ENCODE measurements at places on chromosomes 4 and X.
A peak's percentile ranks its signal among the peaks of the same experiment; 100 is the strongest.

- DNase-seq, result no peak
These were observed 447.0 kb upstream of the GALNT7 start for GRCh38 chr4:172721659-172722058.

DNA sequence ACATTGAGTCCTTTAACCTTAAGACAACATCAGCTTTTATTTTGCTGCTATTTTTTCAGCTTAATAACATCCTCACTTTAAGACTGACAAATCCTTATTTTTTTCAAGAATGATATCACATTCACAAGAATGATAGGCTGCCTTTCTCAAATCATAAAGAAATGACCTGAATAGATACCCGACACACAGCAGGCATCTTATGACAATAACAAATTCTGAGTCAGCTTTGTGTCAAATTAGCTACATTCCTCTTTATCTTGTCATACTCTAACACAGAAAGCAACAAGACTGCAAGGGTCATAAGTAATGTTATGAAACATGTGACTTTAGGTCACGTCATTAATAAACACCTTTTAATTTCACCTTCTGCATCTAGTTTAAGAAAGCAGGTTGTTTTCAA, 2387.6 kb downstream of the PCDH7 start:
- DNase-seq, result peak; percentile 36

DNA sequence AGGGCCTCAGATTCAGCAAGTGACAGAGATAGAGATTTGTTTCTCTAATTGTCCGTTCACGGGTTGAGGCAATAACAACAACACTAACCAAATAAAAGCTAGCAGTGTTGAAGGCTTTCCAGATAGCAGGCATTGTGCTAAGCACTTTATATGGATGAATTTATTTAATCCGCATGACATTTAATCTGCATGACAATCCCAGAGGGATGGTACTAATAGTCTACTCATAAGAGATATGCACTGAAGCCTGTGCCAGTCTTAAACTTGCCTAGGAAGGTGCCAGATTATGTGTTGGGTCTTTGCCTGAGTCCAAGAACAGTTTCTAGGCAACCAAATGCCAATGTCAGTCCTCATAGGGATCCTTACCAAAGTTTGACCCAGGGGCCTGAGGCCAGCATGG, 37.7 kb upstream of the FAT1 start:
- no peak for DNase-seq

GRCh38 chr4:144410230-144410783, 235.6 kb upstream of the HHIP start:
- no peak for DNase-seq

- DNase-seq, result no peak
These were observed 30.4 kb downstream of the GNL3L start for GRCh38 chrX:54560411-54560810.

- no peak for DNase-seq
These were observed 134.3 kb upstream of the VCX2 start for GRCh38 chrX:8305350-8305749.

GRCh38 chr4:163976588-163976987, 482.1 kb downstream of the TMA16 start:
- no peak for DNase-seq

DNA sequence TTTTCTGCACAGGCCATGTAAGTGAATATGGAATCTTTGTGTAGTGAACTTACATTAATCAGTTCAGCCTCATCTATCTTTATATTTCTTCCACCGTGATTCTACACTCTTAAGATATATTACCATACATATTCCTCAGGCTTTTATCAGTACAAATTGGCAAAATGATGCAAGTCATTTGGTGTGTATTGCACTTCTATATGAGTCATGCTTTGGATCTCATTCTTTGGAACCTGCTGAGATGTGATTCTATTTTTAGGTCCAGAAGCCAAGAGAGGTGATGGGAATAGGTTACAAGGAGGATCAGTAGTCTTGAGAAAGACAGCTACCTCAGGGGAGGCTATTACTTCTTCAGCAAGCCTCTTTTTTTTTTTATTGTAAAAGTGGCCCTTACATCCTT, 204.4 kb downstream of the ZNF330 start:
- peak; percentile 83 for DNase-seq

GRCh38 chr4:159483782-159484741, 381.2 kb downstream of the RAPGEF2 start:
- no peak for DNase-seq

DNA sequence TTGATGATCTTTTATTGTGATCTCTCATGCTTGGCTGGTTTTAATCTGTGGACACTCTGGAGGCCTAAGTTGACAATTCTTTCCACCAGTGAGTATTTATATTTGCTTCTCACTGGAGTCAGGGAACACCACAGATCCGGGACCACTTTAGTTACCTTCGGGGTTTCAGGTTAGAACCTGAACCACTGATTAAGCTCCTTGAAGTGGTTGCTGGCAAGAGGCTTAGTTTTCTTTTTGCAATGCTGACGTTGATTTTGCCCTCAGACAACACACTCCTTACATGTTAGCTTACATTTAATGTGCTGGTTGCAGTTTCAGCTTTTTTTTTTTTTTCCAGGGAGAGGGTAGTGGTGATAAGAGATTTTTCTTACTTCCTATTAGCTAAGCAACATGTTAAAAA, 10.5 kb upstream of the ZNF330 start:
- DNase-seq, result no peak

GRCh38 chr4:173478201-173478912, 51.7 kb downstream of the HAND2 start:
- peak; percentile 62 for DNase-seq

GRCh38 chr4:100795581-100795980, 277.8 kb upstream of the EMCN start:
- DNase-seq, result no peak
